T1000 (cell line): ENCODE measurements at places on chromosomes 11 and 22.
A peak's percentile ranks its signal among the peaks of the same experiment; 100 is the strongest.

GRCh38 chr11:114977651-114978050, 299.3 kb downstream of the NXPE2 start:
- DNase-seq, result no peak

DNA sequence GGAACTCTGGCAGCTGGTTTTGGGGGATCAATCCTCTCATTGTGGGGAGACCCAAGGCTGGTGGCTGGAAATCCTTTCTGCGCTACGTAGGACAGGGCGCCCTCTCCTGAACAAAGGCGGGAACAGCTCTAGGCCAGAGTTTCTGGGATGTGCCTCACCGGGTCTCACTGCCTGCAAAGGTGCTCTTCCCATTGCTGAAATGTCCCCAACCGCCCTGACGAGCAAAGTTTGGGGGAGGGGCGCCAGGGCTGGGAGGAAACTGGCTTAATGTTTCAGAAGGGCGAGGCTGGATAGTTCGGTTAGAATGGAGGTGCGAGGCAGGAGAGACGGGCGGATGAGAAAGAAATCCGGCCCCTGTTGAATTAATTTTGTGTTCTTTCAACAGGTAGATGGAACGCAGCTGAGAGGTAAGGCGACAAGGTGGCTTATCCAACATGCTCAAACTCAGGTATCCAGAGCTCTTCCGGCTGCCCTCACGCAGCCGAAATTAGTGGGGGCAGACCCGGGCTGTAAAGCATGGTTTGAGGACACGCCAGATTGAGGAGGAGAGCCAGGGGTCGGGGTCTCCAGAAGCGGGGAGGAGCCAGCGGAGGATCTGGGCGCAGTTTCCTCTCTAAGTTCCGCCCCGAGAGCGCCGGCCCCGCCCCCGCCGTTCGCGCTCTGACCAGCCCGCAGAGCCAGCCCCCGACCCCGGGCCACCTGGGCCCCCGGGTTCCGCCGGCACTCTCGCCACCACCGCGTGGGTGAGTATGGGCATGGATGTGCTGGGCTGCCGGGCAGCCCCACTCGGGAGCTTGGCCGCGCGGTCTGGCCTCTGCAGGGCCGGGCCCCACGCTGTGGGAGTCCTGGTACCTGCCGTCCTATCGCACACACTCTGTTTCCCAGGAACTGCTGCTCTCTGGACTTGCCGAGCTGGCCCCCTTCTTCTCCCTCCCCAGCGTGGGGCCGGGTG, at the start of gene PGAP2:
Gene PGAP2 (plus strand): TSS at position 652 of the 952 bp plus-strand sequence. CDS start 2,700 bp downstream, outside the sequence.
- no peak for DNase-seq

DNA sequence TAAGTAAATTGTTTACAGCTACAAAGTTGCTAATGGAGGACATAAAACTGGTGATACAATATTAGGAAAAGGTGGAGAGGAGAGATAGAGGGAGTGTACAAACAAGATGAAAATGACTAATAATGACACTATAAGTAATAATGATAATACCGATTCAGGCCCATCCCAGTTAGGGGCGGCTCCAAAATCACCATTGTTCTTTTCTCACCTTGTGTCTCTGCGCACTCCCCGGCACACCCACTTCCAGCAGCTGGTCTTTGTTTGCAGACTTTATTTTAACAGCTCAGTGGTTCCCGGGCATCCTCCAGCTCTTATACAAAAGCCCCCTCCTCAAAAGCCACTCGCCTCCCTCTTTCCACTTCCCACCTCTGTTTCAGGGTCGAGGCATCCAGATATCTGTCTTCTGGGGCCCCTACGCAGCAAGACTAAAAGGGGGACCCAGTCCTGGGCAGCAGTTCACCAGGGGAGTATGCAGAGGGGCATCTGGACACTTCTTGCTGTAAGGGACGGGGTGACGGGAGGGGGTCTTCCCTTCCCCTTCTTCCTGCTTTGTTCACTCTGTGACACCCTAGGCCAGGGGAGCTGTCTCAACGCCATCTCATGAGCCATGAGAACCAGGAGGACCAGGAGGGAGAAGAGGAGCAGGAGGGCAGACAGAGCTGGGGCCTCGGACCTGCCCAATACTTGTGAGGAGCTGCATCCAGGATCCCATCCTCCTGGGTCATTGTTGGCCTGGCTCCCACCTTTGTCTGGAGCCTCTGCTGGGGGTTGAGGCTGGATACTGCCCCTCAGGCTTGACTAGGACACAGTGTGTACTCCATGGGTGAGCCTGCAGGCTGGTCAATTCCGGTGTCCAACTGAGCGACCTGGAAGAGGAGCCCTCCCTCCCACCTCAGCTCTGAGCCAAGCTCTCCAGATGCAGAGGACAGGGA, 2.7 kb downstream of the APOL2 start:
- no peak for DNase-seq

DNA sequence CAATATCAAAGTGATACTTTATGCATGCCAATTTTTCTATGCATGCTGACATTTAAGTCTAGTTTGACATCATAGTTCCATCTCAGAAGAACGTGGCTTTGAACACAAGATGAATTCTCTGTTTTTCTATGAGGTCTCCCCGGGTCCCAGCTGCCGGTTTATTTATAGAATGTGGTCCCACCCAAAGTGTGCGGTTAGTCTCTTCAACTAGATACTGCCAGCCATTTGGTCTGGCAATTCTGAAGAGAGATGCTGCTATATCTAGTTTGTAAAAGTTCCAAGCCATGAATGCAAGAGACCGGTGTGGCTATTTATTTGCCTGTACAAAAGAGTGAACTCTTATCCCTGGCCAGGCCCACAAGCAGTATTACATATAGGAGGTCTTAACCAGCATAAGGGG, 9.2 kb downstream of the OR5A2 start:
- no peak for DNase-seq

DNA sequence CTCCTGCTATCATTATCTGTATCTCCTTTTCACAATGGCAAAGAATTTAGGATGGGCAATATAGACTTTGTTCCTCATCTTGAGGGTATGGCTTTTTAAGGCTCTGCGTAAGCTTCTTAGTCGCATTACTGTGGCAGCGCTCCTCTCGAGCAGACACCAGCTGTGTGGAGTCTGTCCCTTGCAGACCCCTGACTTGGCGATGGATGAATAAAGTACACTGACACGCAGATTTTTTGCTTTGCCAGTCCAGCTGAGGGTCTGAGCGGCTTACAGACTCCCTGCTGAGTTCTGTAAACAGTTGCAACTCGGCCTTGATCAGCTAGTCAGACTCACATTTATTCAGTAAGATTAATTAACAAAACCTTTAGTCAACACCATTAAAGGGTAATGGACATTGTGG, 390.0 kb upstream of the CNTN5 start:
- DNase-seq, result no peak

DNA sequence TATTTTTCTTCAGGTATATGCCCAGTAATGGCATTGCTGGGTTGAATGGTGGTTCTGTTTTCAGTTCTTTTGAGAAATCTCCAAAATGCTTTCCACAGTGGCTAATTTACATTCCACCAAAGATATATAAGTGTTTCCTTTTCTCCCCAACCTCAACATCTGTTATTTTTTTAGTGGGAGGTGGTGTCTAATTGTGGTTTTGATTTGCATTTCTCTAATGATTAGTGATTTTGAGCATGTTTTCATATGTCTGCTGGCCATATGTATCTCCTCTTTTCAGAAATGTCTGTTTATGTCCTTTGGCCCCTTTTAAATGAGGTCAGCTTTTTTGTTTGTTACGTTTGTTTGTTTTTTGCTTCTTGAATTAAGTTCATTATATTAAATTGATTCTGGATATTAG, 760.2 kb downstream of the KCNA4 start:
- DNase-seq, result no peak

DNA sequence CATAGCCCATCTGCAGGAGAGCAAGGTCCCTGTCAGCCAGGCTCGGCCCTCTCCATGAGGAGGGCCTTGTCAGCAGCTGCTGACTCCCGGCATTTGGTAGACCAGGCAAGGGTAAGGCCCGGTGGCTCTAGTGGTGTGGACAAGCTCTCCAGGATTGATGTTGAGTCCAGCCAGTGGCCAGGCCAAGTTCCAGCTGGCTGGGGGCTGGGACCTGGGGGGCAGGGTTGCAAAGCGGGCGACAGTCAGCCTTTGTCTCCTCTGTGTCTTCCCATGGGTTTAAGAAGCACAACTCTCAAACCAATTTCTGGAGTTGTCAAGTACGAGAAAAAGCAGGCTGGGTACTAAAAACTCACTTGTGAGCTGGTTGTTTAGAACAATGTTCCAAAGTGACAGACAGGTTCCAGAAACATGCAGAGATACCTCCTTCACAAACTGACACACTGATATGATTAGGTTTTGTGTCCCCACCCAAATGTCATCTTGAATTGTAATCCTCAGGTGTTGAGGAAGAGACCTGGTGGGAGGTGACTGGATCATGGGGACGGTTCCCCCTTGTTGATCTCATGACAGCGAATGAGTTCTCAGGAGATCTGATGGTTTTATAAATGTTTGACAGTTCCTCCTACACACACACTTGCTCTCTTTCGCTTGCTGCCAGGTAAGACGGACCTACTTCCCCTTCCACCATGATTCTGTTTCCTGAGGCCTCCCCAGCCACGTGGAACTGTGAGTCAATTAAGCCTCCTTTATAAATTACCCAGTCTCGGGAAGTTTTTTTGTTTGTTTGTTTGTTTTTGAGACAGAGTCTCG, 52.3 kb upstream of the SERPIND1 start:
- DNase-seq, result no peak

DNA sequence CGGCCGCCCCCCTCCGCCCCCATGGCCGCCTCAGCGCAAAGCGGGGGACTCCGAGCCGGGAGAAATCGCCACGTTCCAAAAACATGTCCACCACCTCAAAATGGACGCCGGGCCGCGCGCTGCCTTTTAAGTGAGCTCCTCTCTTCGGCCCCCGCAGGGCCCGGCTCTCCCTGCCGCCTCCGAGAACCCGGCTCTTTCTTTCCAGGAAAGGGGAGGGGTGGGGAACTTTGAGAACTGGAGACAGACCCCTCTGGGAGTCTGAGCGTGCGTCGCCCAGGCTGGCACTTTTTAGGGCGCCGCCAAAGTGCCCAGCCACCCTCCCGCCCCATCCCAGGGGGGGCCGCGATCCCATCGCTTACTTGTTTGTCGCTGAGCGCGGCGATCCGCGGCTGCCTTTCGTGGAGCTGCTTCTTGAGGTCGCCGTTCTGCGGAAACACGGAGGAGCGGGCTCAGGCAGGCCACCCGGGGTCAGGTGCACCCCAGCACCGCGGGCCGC, 1.6 kb downstream of the PHF21B start:
- no peak for DNase-seq

DNA sequence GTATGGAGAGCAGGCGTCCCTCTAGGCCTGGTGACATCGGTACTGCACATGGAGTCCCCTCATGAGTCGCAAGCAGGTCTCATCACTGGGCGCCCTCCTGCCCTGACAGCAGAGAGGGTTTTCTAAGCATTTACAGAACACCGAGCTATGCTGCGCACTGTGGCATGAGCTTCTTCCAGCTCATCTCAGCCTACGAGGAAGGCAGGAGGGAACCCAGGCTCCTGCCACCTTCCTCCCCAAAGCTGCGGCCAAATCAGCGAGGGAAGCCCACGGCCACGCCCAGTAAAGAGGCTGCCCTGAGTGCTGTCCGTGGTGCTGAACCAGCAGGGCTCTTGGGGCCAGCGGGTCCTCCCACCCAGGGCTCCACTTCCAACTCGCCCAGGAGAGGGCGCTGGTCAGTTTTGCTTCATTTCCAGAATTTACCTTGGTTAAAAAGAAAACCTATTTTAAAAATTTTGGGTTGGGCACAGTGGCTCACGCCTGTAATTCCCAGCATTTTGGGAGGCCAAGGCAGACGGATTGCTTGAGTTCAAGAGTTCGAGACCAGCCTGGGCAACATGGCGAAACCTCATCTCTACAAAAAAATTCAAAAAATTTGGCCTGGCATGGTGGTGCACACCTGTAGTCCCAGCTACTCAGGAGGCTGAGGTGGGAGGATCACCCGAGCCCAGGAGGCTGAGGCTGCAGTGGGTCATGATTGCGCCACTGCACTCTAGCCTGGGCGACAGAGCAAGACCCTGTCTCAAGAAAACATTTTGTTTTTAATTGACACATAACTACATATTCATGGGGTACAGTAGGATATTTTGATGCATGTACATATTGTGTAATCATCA, 34.2 kb downstream of the PHF21B start:
- peak; percentile 26 for DNase-seq

DNA sequence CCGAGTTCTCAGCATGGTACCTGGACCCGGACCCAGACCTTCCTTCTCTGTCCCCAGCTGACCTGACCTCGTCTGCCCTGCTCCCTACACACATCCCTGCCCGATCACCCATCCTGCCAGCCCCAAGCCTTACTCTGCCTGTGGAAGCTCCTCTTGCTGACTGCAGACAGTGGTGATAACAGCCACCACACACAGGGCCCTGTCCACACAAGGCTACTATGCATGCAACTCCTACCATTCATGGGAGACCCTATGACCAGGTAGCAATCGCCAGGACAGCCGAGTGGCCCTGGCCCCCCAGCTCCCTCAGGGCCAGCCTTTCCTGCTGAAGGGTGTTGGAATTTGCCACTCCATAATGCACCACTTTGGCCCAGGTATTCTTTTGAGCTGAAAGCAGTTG, 233.6 kb downstream of the BRD1 start:
- DNase-seq, result no peak

DNA sequence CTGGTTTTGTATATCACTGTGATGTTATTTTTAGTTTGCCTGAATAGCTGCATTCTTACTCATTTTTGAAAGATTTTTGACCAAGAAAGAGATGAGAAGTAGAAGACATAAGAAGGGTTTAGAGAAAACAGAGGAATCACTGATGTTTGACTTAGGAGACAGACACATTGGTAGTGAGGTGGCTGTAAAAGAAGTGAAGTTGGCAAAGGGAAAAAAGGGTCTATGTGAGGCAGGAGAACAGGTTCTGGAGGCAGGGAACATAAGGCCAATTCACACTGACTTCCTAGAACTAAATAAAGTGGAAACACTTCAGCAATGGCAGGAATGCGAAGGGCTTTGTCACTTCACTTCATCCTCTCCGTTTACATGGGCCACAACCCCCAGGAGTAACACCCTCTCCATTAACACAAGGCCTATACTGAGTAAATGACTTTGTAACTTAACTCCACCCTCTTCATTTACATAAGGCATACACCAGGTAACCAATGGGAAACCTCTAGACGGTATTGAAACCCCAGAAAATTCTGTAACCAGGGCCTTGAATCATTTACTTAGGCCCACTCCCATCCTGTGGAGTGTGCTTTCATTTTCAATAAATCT, 36.5 kb downstream of the CTSC start:
- no peak for DNase-seq

- DNase-seq, result no peak
Observed at GRCh38 chr22:36891646-36892045, 21.8 kb upstream of the CSF2RB start.

DNA sequence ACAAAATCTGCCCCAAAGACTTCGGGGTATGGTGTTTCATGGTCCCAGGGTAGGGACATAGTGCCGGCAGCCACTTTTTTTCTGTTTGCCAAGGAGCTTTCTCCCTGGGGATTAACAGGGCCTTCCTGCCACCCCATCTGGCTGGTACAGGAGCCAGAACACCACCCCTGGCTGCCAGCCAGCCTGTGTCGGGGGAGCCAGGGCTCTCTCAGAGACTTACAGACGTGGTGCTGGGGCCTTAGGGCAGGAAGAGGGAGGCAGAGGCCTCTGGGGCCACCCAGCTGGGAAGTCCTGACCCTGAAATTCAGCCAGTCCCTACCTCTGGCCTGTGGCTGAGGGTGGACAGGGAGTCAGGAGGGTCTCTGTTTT, 52.4 kb upstream of the CDON start:
- no peak for DNase-seq

GRCh38 chr11:103893371-103893770, 143.1 kb upstream of the DDI1 start:
- DNase-seq, result no peak

- DNase-seq, result no peak
Observed at GRCh38 chr11:87726506-87726905, 448.7 kb downstream of the RAB38 start.

GRCh38 chr11:17077240-17077519, 287 bp downstream of the RPS13 start:
- no peak for DNase-seq
